ENCODE measurements at places on chromosomes 16 and 17. TPM values are rescaled to one million over a fixed set of nuclear protein-coding genes. Genes with fewer than 3 reads are reported as not detected.
A peak's percentile ranks its signal among the peaks of the same experiment; 100 is the strongest.

Gene HBA1
- total RNA-seq, result not detected

DNA sequence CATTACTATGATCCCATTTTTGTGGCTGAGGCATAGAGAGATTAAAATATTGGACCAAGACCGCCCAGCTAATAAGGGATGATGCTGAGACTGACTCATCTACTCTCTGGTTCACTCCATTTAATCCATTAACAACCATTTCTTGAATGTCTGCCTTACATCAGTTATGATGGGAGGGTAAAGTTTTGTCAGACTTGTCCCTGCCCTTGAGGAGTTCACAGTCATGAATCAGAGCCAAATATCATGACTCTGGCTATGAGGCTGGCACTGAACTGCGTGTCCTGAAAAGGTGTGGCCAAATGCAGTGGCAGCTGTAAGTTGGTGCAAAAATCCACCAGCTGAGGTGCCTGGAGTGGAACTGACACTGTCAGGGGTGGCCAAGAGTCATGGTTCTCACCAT is 35.0 kb upstream of the MAF start:
- no peak overlapping the region for H3K4me3 ChIP-seq
- no peak overlapping the region for H3K27ac ChIP-seq
- no peaks in the 10 kb centered on the region for H3K27me3 ChIP-seq

GRCh38 chr16:11201498-11202259 is 54.3 kb downstream of the SOCS1 start:
- H3K27ac ChIP-seq, result no peak overlapping the region
- H3K27me3 ChIP-seq, result no peaks in the 10 kb centered on the region
- peaks cover 26% of the 10 kb centered on the region for H3K4me1 ChIP-seq
- H3K36me3 ChIP-seq, result no peaks in the 10 kb centered on the region

- peak; percentile 51 for DNase-seq
- no peak overlapping the region for H3K27ac ChIP-seq
Observed at GRCh38 chr16:11609474-11610120, 22.9 kb upstream of the LITAF start.

- DNase-seq, result peak; percentile 67
- H3K36me3 ChIP-seq, result peaks cover 7% of the 10 kb centered on the region
- peaks cover 19% of the 10 kb centered on the region for H3K4me1 ChIP-seq
- H3K27me3 ChIP-seq, result no peaks in the 10 kb centered on the region
- H3K4me3 ChIP-seq, result no peak overlapping the region
Observed at GRCh38 chr17:38322156-38322779, 21.5 kb downstream of the GPR179 start.

- no peak overlapping the region for H3K4me3 ChIP-seq
- no peak overlapping the region for H3K27ac ChIP-seq
- no peaks in the 10 kb centered on the region for H3K27me3 ChIP-seq
- H3K36me3 ChIP-seq, result no peaks in the 10 kb centered on the region
- no peak for DNase-seq
- peaks cover 12% of the 10 kb centered on the region for H3K4me1 ChIP-seq
Observed at GRCh38 chr17:29870836-29871465, 59.1 kb downstream of the SSH2 start.

Data from neural progenitor cell (in vitro differentiated cells).